Stimulated activated CD8-positive, alpha-beta memory T cell treated with anti-CD3 and anti-CD28 coated beads, Interleukin-4, amount 100 ng/mL, for 4 hours (primary cell): ENCODE measurements at places on chromosomes 5 and 9.

- no peak for DNase-seq
Observed at GRCh38 chr5:112186401-112186990, 232.6 kb downstream of the EPB41L4A start.

- DNase-seq: no peak
Observed at GRCh38 chr9:38453835-38454234, 29.6 kb upstream of the IGFBPL1 start.

DNA sequence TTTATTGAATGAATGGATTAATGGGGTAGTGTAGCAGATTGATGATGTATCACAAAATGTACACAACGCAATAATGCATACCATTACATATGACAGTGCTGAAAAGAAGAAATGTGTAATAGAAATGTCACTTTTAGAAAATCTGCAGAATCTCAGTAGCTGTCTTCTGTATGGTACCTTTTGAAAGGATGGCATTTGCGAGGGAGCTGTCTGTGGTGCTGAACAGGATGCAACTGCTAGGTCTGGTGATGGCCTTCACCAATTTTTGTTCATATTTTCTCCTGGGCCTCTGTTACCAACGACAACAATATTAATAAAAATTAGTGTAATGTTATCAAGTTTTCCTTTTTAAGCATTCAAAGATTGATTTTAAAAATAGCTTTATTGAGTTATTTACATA lies 36.2 kb upstream of the OTULIN start:
- peak; percentile 30 for DNase-seq

DNA sequence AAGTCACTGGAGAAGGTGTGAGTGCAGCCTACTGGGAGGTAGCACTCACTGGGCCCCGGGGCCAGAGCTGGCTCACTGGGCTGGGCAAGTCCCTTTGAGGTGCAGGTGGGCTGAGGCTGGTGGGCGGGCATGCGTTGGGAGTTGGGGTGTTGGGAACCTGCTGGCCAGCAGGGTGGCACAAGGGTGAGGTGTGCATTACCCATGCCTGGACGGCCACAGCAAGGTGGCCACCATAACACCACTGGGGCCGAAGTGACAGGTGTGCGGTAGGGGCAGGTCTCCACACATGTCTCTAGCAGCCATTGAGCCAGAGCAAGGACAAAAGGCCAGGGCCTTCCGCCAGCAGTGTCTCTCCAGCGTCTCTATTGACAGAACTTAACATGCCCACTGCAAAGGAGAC lies 22.6 kb downstream of the PRRT1B start:
- DNase-seq: no peak

DNA sequence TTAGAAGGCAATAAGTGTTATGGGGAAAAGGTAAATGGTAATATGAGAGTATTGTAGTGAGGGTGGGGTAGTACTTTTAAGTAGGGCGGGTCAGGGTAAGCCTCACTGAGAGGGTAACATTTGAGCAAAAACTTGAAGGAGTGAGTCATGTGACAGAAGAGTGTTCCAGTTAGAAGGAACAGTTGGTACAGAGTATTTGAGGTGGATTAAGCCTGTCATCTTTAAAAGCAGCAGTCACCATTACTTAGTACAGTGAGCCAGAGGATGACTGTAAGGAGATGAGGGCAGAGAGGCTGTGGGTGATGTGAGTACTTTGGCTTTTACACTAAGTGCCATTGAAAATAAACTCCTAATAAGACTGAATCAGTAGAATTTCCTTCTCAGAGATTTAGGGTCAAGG lies 54.8 kb downstream of the UBAP1 start:
- DNase-seq: no peak

- DNase-seq: no peak
Observed at GRCh38 chr5:138287246-138287645, 12.8 kb upstream of the GFRA3 start.

DNA sequence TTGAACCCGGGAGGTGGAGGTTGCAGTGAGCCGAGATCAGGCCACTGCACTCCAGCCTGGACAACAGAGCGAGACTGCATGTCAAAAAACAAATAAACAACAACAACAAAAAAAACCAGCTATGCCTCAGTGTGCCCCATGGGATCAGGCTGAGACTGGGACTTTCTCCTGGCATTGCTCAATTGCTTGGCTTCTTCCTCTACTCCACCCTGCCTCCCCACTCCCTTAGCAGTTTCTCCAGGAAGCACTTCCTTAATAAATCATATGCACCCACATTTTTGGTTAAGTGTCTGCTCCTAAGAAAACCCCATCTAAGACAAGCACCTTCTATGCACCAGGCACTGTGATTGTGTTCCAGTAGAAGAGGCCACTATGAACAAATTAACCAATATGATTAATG lies 41.0 kb upstream of the TMEM252 start:
- no peak for DNase-seq

GRCh38 chr9:132069046-132069898 lies 10.4 kb downstream of the MED27 start:
- no peak for DNase-seq

DNA sequence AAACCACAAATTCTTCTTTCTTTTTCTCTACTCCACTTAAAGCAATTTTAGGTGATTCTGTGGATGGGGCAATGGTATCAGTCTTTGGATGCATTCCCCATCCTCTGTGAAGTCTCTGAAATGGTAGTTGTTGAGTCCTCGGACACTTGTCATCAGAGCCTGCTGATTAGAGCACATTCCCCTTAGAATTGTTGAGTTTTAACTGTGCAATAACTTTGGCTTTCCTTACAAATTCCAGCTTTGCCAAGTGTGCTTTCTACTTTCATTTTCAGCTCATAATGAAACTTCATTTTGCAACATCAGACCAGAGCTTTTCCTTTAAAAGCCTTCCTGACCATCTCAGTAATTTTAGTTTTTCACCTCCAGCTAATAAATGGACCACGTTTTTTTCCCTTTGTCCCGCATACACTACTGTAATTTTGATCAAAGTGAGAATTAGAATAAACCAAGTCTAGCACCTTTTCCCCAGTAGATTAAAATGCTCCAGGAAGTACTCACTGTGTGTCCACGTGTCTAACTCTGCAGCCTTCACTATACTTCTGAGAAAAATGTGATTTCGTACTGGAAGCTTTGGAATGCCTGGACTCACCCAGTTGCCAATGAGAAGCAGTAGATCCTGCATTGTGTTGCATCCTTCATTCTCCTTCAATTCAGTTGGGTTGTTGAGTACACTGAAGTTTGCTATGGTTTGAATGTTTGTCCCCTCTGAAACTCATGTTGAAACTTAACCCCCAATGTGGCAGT lies 135.6 kb downstream of the NTRK2 start:
- no peak for DNase-seq

GRCh38 chr5:82692826-82693225 lies 384.4 kb downstream of the TMEM167A start:
- no peak for DNase-seq

- no peak for DNase-seq
Observed at GRCh38 chr9:135130207-135130976, 42.9 kb downstream of the OLFM1 start.

GRCh38 chr5:181152406-181152805 lies 5.0 kb downstream of the OR2V2 start:
- DNase-seq: no peak

DNA sequence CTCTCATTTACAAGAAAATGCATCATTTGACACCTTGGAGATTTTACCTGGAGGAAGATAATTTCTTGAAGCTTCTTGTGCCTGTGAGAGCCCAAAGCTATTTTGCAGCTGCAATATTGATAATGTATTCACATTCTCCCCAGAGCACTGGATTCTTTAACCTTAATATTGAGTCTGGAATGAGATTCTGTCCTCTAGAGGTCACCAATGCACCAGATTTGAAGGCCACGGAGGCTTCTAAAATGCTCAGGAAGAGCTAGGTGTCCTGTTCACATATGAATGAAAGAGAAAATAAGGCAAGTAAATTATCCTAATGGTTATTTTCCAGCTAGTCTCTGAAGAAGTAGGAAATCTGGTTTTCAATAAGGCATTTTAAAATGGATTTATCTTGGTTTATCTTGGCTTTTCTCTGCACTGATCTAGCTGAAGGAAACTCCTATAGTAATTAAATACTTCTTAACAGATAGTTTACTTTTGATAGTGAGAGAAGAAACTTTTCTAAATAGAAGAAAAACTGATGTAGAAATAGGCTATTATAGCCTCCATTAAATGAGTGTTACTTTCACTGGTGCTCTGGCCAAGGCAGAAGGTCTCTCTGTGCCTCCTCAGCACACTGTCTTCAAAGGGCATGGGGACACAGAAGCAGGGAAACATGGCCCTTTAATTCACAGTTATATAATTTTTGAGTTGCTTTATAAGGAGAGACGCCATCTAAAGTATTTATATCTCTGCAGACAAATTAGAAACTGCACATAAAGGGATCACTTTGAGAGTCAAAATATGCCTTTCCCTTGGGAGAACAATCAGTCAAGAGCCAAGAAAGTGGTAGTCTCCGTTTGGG lies 297.0 kb upstream of the ACTBL2 start:
- no peak for DNase-seq

DNA sequence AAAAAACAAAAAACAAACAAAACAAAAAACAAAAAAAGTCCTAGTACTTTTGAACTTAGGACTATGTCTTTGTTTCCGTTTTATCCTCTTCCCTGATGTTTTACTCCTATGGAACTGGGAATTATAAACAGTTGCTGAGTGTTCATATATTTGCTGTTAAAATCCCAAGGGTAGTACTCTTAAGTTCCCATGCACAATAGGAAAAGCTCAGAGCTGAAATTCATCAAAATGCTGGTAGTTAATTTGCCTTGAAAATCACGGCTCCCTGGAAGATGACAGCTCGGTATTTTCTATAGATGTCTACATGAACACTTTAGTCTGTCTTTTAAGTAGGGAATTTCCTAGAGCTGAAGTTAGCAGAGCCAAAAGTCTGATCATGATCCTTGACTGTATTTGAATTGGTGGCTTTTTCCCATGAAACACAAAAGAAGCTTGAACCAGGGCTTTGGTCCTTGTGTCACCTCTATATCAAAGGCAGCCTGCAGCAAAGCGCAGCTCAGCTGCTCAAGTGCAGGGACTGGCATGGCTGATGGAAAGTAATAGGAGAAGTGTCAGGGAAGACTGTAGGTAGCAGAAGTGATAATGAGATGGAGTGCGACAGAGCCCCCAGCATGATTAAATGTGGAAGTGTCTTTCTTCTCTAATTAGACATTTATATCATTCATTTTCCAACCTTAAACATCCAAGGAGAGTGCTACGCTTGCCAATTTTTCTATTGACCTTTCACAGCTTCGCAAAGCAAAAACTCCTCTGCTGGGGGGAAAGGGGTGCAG lies 310.9 kb downstream of the TRIM36 start:
- DNase-seq: no peak

GRCh38 chr5:57642066-57642465 lies 159.5 kb upstream of the ACTBL2 start:
- no peak for DNase-seq

- no peak for DNase-seq
Observed at GRCh38 chr5:78858364-78858763, 126.7 kb downstream of the ARSB start.

DNA sequence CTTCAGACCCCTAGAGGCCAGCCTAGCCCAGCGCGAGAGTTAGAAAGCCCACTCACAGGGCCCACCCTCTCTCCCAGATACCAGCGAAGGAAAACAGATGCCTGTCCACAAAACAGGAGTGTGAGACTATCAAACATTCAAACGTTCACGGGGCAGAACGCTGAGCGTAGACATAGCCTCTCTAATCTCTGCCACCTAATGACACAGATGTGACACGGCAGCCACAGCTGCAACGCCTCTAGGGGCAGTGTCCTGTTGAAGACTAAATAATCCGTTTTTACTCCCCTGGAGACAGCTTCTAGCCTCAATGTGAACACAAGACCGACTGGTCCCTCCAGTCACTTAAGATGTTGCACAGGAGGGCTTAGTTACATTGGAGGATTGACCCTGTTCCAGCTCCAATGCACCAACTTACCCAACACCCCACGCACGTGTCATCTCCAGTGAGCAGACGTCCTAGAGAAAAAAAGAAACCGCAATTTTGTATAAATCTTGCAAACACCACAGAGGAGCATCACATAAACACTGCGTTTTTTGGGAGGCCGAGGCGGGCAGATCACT lies 14.3 kb downstream of the DIPK1B start:
- DNase-seq: peak; percentile 13

DNA sequence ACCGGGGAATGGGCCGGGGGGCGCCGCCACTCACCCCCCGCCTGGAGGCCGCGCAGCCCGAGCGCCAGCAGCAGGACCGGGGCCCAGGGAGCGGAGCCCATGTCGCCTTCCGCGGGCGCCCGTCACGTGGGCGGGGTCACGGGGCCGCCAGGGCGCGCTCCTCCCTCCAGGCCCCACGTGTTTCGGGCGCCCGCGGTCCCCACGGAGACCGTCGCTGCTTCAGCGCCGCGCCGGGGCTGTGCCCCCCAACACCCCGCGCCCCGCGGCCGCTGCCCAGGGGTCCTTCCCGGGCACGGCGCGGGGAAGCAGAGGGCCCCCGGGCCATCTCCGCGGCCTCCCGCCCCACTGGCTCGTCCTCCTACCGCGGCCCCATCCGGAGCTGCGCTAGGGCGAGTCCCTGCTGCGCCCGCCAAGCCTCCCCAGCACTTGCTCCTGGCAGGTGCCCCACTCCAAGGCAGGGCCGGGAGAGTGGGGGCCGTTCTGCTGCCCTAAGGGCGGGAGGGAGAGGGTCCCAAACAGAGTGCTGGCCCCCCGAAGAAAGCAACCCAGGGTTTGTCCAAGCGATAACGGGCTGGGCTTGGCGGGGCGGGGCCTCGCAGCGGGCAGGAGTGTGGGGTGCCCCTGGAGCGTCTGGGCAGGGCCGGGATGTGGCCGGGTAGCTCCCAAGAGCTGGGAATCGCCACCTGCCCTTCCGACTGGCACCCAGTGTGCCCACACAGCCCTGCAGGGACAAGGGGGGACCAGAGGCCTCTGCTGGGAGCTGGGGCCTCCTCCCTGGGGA lies at the start of gene DPP7:
TSS of gene DPP7 (minus strand) at position 121 of the 781 bp plus-strand sequence. CDS start at position 101, 20 bp downstream.
- peak; percentile 63 for DNase-seq
